Epithelial cell of proximal tubule (primary cell): ENCODE measurements at places on chromosomes 6 and 20. TPM values are rescaled to one million over a fixed set of nuclear protein-coding genes. Genes with fewer than 3 reads are reported as not detected.

Gene RGS17
- total RNA-seq, result 3.9 and 8.0 TPM in 2 replicates

Gene BTN1A1
- total RNA-seq, result 0.14 TPM in 1 of 2 replicates, not detected in the other

GRCh38 chr6:42783876-42784642 lies 2.2 kb downstream of the BICRAL start:
- no peak for DNase-seq

DNA sequence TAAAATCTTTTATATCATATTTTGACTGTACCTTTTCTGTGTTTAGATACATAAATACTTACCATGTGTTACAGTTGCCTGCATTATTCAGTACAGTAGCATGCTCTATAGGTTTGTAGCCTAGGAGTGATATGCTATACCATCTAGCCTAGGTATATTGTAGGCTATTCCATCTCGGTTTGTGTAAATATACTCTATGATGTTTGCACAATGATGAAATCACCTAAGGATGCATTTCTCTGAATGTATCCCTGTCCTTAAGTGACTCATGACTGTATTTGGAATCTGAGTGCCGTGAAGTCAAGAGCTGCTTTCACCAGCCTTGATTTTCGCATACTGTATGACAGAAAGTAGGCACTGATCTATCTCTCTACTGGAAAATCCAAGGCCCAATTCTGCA lies 129.9 kb downstream of the UTRN start:
- no peak for DNase-seq

- no peak for DNase-seq
These were observed 5.9 kb downstream of the OCSTAMP start for GRCh38 chr20:46544576-46544975.
